ENCODE measurements at places on chromosomes 3 and 15.

GRCh38 chr3:193906849-193907410 is 229.0 kb upstream of the HES1 start:
- no peaks in the 10 kb centered on the region for H3K27me3 ChIP-seq
- DNase-seq: no peak
- H3K27ac ChIP-seq: no peak overlapping the region
- H3K36me3 ChIP-seq: no peaks in the 10 kb centered on the region
- peaks cover 12% of the 10 kb centered on the region for H3K4me1 ChIP-seq

- no peaks in the 10 kb centered on the region for H3K27me3 ChIP-seq
- DNase-seq: peak; percentile 68
- no peaks in the 10 kb centered on the region for H3K4me1 ChIP-seq
- no peaks in the 10 kb centered on the region for H3K36me3 ChIP-seq
- no peak overlapping the region for H3K27ac ChIP-seq
Measured at GRCh38 chr15:37764733-37765191, 169.7 kb upstream of the TMCO5A start.

DNA sequence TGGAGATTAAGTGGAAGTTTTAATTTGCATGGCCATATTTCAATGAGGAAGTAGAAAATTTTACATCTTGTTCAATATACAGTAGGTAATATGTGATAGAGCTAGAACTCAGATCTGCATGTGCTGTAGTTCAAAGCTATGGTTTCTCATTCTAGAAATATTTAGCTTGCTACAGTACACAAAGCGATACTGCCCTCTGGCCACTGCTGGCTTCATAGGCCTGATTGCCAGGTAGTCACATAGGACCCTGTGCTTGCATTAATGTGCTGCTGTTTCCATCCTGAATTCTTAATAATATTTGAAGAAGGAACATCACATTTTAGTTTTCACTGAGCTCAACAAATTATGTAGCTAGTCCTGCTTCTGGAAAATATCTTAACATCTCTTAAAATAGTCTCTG is 87.0 kb downstream of the PLSCR2 start:
- no peaks in the 10 kb centered on the region for H3K27me3 ChIP-seq
- no peaks in the 10 kb centered on the region for H3K4me1 ChIP-seq
- no peak overlapping the region for H3K27ac ChIP-seq

DNA sequence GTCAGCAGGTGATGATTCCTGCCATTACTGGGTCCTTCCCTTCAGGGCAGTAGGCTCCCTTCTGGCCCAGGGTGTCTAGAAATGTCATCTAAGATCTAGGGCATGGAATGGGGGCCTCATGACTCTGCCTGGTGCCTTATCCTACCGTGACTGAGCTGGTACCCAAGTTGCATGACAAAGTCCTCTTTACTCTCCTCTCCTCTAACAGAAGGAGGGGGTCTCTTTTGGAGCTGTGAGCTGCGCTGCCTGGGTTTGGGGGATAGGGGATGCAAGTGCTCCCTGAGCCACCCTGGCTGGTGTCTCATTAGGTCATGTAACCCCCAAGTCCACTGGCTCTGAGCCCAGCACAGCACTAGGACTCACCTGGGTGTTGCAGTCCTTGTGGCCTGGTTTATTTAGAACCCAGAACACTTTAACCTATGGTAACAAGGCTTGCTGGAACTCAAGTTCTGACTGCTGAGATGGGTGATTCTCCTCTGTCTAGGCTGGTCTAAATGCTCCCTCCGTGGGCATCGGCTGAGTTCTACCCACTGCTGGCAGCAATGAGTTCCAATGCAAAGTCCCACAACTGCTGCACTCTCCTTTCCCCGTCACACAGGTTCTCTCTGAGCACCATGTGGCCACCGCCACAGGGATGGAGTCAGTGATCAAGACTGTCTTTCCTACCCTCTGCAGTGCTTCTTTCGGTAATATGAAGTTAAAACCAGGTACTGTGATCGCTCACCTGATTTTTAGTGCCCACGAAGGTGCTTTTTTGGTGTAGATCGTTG is 34.0 kb downstream of the XXYLT1 start:
- H3K27me3 ChIP-seq: no peaks in the 10 kb centered on the region
- H3K27ac ChIP-seq: no peak overlapping the region
- no peaks in the 10 kb centered on the region for H3K4me1 ChIP-seq
- no peak for DNase-seq

DNA sequence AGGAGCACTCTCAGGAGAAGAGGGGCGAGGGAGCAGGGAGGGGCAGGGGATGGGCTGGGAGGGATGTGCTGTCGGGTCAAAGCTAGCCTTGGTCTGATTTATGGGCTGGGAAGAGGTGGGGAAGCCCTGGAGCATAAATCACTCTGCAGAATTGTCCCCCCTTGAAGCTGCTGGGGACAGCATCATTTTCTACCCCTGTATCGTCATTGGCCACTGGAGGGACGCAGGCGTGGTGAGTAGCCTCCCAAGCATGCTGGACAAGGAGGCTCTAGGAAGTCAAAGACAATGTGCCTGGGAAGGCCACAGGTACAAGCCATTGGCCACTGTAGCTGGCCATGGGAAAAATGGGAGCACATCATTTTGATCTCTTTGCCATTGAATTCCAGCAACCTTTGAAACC is 175.5 kb upstream of the CTDSPL start:
- DNase-seq: no peak
- no peaks in the 10 kb centered on the region for H3K27me3 ChIP-seq
- H3K4me1 ChIP-seq: no peaks in the 10 kb centered on the region
- no peak overlapping the region for H3K27ac ChIP-seq
- no peak overlapping the region for H3K4me3 ChIP-seq
- H3K36me3 ChIP-seq: no peaks in the 10 kb centered on the region

DNA sequence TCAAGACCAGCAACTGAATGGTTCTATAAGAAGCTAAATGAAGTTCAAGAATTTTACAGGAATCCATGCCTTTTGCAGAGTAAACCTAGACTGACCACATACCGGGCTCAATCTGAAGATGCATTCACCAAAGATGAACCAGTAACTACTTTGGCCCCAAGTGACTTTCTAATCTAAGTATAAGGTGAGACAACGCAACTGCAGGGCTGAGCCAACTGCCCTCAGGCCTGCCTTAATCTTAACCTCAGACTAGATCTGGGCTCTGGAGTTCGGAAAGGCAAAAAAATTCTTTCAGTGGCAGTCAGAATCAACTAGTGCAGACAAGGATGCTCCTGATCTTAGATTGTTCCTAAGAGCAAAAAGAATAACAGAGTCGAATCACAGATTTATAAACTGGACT is 48.3 kb downstream of the EXD1 start:
- no peak overlapping the region for H3K27ac ChIP-seq
- no peaks in the 10 kb centered on the region for H3K4me1 ChIP-seq
- no peaks in the 10 kb centered on the region for H3K36me3 ChIP-seq
- DNase-seq: no peak

- no peaks in the 10 kb centered on the region for H3K4me1 ChIP-seq
- no peaks in the 10 kb centered on the region for H3K27me3 ChIP-seq
- H3K4me3 ChIP-seq: no peak overlapping the region
- no peaks in the 10 kb centered on the region for H3K36me3 ChIP-seq
- H3K27ac ChIP-seq: no peak overlapping the region
Measured at GRCh38 chr15:47822048-47822447, 104.7 kb downstream of the SEMA6D start.

DNA sequence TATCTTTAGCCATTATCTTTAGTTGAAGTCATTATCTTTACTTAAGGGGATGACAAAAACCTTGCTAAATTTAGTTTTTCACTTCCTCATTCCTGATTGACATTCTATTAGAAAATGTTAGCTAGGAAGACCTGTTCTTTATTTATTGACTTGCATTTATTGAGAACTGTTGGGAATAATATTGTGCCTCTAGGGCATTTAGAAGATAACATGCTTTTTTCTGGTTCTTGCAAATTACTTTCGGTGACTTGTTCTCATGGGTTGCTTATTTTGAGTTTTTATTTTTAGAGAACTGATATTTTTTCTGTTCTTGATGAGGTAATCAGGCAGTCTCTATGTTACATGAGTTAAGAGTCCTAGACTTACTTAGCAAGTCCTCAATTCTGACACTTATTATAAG is 48.3 kb upstream of the CTDSPL start:
- H3K4me1 ChIP-seq: no peaks in the 10 kb centered on the region
- H3K4me3 ChIP-seq: no peak overlapping the region
- H3K27ac ChIP-seq: no peak overlapping the region
- no peaks in the 10 kb centered on the region for H3K36me3 ChIP-seq

DNA sequence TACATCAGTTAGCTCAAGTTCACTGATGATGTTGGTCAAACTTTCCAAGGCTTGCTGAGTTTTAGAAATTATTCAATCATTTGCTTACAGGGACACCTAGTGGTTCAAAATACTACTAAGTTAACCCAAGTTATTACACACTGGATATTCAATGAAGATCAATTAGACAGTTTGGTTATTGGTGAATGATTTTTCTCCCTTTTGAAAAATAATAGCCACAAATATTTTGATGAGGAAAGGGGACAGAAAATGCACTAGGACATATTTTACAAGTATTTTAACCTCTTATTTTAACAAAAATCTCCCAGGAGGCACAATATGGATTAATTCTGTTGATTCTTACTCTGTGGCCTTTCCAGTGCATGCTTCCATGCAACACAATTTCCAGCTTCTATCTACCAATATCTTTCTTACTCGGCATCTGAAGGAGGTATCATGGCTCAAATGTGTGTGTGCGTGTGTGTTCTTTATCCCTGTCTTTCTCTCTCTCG is 20.1 kb upstream of the GOLGA6L2 start:
- no peak overlapping the region for H3K27ac ChIP-seq
- H3K4me1 ChIP-seq: no peaks in the 10 kb centered on the region
- no peaks in the 10 kb centered on the region for H3K27me3 ChIP-seq
- H3K4me3 ChIP-seq: no peak overlapping the region
- DNase-seq: peak; percentile 10
- no peaks in the 10 kb centered on the region for H3K36me3 ChIP-seq

DNA sequence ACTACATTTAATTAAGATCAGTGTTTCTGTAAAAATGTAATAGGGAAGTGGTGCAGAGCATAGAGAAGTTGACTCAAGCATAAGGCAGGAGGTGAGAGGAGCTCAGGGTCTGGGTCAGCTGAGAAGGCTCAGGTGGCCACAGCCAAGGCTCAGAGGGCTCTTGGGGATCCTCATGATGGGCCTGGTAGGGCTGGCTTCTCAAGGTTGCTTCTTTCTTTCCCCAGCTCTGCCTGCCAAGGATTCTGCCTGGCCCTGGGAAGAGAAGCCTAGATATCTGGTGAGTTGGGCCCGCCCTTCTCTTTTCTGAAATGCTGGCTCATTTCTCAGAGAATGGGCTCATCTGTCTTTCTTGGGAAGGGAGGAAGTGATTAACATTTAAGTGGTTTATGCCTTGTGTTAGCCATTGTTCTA is 6.5 kb downstream of the ZNF589 start:
- no peaks in the 10 kb centered on the region for H3K4me1 ChIP-seq

DNA sequence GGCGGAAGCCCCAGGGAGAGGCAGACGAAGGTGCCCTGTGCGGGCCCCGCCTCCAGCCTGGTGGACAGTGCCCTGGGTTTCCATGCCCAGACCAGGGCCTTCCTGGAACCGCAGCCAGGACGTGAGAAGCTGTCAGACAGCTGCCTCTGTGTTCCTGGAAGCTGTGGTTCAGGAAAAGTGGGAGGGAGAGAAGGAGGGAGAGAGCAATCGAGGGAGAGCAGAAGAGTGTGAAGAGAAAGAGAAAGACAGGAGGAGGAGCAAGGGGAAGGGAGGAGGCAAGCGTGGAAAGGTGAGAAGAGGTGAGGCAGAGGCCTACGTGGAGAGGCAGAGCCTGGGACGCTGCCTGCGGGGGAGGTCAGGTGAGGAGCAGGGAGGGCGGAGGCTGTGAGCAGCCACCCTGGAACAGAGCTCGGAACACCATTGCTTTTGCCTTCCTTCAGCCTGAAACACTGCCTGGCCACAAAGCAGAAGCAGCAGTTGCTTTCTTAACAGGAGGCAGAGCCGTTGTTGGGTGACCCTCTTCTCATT is 18.6 kb downstream of the ZDHHC19 start:
- no peak overlapping the region for H3K4me3 ChIP-seq
- H3K27ac ChIP-seq: peak overlapping the region; percentile 83
- H3K27me3 ChIP-seq: no peaks in the 10 kb centered on the region
- no peak for DNase-seq

- H3K36me3 ChIP-seq: no peaks in the 10 kb centered on the region
- no peak overlapping the region for H3K27ac ChIP-seq
- H3K4me3 ChIP-seq: no peak overlapping the region
- H3K4me1 ChIP-seq: no peaks in the 10 kb centered on the region
- DNase-seq: no peak
- no peaks in the 10 kb centered on the region for H3K27me3 ChIP-seq
Measured at GRCh38 chr3:112813016-112813415, 33.6 kb downstream of the CD200R1L start.

- H3K4me1 ChIP-seq: no peaks in the 10 kb centered on the region
- DNase-seq: no peak
- H3K36me3 ChIP-seq: no peaks in the 10 kb centered on the region
Measured at GRCh38 chr3:72343078-72343477, 505.2 kb downstream of the SHQ1 start.

GRCh38 chr3:5437783-5438323 is 250.3 kb downstream of the EDEM1 start:
- DNase-seq: no peak
- H3K27me3 ChIP-seq: no peaks in the 10 kb centered on the region
- H3K36me3 ChIP-seq: no peaks in the 10 kb centered on the region
- no peaks in the 10 kb centered on the region for H3K4me1 ChIP-seq
- no peak overlapping the region for H3K27ac ChIP-seq
- no peak overlapping the region for H3K4me3 ChIP-seq

DNA sequence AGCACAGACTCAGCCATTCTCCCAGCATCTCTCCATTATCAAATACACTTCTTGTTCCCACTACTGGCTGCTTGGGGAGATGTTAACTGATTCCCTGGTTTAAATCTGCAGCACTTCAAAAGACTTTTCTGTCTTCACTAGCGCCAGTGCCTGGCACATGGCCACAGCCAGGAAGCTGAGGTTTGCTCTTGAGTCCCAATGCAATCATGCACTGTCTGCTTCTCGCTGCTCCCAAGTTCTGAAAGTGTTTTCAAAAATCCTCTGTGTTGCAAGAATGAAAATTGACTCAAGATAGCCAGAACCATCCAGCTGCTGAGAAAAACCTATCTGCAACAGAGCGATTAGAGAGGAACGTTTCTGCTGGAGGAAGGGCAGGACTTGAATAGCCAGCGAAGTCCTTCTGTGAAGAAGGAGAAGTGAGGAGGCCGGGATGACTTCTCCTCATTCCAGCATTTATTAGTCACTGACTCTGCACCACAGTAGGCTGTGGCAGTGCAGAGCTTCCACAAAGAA is 358.4 kb upstream of the NR2F2 start:
- no peak overlapping the region for H3K4me3 ChIP-seq
- H3K4me1 ChIP-seq: no peaks in the 10 kb centered on the region
- H3K36me3 ChIP-seq: no peaks in the 10 kb centered on the region
- no peak for DNase-seq
- H3K27ac ChIP-seq: no peak overlapping the region
